Thymus (tissue), 14 donors: ENCODE measurements at places on chromosomes 3 and 15. TPM values are rescaled to one million over a fixed set of nuclear protein-coding genes. Genes with fewer than 3 reads are reported as not detected.

Gene FES
- polyA plus RNA-seq, result 19.4 TPM

Gene PCLAF
- polyA plus RNA-seq, result 22.8 TPM

Gene GHSR
- polyA plus RNA-seq, result not detected

Gene CLDN16
- polyA plus RNA-seq, result 1.3 TPM

Gene TIMP4
- 4.2 TPM for polyA plus RNA-seq

Gene SLC28A2
- polyA plus RNA-seq, result 0.02 TPM

Gene CEP19
- 2.5 TPM for polyA plus RNA-seq

Gene CTDSPL
- 6.5 TPM for polyA plus RNA-seq

Gene IL1RAP
- polyA plus RNA-seq, result 5.7 TPM
